ENCODE measurements at places on chromosomes 5 and 9. TPM values are rescaled to one million over a fixed set of nuclear protein-coding genes. Genes with fewer than 3 reads are reported as not detected.

The HTR4 gene
- not detected for total RNA-seq

The FREM1 gene
- total RNA-seq: under 0.01 TPM

The PDE6A gene
- not detected for total RNA-seq

The HNRNPAB gene
- total RNA-seq: 44.9 TPM

The IFNA5 gene
- not detected for total RNA-seq

The PRELID2 gene
- total RNA-seq: 16.9 TPM

The SAXO1 gene
- total RNA-seq: under 0.01 TPM

The SV2C gene
- not detected for total RNA-seq

The OCLN gene
- 0.43 TPM for total RNA-seq

The TCF7 gene
- total RNA-seq: 0.28 TPM

The ANXA2R gene
- total RNA-seq: 2.4 TPM

The PCA3 gene
- total RNA-seq: not detected

The KCNN2 gene
- 0.43 TPM for total RNA-seq

The ZNF366 gene
- not detected for total RNA-seq

The KIF20A gene
- total RNA-seq: 8.8 TPM

The PCDHA1 gene
- under 0.01 TPM for total RNA-seq

The IL9 gene
- not detected for total RNA-seq

The SPINK4 gene
- 0.74 TPM for total RNA-seq

The YTHDC2 gene
- 18.6 TPM for total RNA-seq
